ENCODE measurements at places on chromosomes 2 and 18. TPM values are rescaled to one million over a fixed set of nuclear protein-coding genes. Genes with fewer than 3 reads are reported as not detected.

Gene ALPP
- polyA plus RNA-seq, result not detected

Gene CELF4
- polyA plus RNA-seq, result 2.7 TPM

Gene RGPD4
- polyA plus RNA-seq, result 0.05 TPM

DNA sequence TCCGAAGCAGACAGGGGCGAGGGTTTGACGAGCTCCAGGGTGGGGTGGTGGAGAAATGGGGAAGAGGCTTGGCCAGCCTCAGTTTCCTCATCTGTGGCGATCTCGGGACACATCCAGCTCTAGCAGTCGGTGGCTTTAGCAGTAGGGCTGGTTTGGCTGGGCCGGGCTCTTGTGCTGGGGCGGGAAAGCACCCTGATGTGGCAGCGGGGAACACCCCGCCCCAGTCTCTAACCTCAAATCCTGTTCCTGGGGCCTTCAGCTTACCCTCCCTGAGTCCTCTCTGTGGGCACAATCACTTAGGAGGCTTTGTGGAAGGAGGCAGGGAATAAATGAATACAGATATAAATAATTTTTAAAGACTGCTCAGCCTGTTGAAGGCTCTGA lies 26.5 kb upstream of the MCFD2 start:
- DNase-seq, result no peak

DNA sequence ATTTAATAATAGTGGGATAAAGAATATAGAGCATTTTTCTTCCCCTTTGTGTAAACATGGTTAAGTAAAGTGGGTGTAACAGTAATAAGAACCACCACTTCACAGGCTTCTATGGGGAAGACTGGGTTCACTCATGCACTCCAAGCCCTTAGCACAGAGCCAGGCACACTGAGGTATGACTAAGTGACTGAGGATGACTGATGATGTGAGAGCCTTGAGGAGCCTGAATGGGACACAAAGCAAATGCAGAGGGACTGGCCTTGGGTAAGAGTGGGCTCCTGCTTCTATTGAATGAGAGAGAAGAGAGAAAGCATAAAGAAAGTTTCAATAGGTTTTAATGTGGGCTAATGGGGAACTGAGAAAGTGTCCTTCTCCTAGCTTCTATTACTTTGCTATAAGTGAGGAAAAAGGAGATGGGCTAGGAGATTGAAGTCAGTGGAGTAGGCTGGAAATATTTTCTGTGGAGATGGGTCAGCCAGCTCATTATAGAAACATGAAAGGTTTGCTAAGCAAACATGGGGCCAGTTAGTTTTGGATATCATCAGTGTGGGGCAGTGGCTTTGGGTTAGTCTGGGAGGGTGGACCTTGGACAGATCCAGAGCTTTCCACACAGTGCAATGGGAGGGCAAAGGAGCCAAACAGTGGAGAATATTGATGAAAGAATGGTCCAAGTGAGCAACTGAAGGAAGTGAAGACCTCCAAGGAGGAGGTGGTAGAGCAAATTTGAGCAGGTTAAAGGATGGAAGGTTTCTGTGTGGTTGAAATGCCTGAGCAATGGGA lies 20.6 kb downstream of the IL1F10 start:
- DNase-seq, result no peak

GRCh38 chr18:22300665-22301636 lies 116.8 kb downstream of the CTAGE1 start:
- no peak for DNase-seq

DNA sequence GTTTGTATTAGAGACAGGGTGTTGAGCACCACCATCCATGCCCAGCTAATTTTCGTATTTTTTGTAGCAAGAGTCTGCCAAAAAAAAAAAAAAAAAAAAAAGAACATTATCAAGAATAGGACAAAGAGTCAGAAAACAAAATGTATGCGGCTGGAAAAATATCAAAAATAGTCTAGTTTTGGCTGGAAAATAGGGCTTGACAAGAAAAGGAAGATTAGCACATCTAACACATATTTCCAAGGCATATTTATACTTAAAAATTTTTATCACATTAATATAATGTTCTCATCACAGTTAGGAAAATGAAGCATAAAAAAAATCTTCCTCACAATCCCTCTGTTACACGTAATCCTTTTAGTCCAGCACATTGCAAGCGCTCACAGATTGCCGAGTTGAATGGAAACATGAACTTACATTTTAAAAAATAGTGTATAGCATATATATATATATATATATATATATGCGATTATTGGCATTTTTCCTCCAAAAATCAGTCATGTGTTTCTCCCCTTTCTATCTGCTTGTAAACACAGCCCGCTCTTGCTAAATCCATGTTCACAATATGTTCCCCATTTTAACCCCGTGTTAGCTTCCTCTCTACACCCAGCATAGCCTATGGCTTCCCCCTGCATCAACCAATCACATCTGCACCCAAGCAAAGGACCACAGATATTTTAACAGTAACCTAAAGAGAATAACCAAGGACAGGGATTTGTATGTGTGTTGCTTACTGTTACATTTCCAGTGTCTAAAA lies 183.0 kb downstream of the AFF3 start:
- DNase-seq, result no peak

DNA sequence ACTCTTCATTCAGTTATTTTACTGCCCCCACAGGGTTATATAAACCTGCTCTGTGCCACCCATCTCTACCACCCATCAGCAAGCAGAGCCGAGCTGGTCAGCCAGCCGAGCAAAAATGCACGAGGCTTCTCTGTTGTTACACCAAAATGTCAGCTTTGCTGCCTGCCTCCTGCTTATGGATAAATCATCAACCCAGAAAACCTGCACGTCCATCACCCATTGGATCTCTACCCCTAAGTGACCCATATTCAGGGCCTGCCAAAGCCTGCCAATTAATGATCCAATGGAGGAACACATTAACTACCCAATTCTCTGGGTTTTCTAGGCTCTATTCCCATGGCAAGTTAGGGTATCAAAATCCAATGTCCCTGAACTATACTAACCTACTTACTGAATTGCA lies 365.5 kb upstream of the ACVR2A start:
- no peak for DNase-seq

DNA sequence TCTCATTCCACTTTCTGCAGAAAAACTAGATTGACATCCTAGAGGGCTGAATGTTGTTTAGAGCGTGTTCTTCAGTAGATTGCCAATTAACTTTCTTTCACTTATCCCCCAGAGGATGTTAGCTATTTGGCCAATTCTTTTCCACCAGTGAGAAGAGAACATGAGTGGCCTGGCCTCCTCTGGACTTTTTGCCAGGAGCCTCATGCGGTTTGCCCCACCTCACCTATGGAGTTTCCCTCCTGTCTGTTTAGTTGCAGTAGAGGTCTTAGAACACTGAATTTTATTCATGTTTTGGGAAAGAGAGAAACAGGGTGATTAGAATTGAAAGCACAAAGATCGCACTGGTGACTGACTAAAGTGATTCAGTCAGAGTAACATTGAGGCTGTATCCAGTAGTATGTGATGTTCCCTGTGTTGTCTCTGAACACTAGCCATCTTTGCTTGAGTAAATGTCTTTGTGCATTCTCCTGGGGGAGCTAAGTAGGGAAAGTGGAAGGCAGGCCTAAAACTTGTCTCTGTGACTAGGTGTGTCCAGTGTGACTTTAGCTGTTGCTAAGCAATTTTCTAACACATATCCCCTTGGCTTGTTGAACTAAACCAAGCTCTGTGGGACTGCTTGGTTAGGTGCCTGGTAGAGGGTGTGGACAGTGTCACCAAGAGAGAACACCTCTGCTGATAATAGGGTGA lies 34.0 kb downstream of the UGP2 start:
- DNase-seq, result no peak
